ENCODE measurements at places on chromosomes 1 and 21. TPM values are rescaled to one million over a fixed set of nuclear protein-coding genes. Genes with fewer than 3 reads are reported as not detected.

MYCL gene
- not detected for total RNA-seq

GRCh38 chr1:43580039-43580438 lies 49.4 kb downstream of the PTPRF start:
- no peak for DNase-seq

DNA sequence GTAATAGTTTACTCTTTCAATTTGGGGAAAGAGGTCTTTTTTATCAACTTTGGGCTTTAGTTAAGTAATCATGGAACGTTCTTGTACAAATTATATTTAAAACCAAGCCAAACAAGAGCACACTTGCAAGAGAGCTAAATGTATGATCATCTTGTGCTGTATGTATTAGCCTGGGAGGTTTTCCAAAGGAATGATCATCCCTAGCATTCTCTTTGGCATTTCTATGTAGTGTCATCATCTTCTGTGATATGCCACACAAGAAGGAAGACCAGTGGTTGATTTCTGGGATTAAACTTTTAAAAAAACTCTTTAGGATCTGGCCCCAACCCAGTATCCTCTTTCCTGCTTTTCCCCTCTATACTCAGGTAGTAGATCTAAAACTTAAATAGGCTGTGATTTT lies 38.4 kb upstream of the KCNQ4 start:
- no peak for DNase-seq

SPATA6 gene
- total RNA-seq, result 64.1 TPM

All from uterus (tissue), 4 donors.